Eye (tissue), 1 donor: ENCODE measurements at places on chromosomes 4 and X.

DNA sequence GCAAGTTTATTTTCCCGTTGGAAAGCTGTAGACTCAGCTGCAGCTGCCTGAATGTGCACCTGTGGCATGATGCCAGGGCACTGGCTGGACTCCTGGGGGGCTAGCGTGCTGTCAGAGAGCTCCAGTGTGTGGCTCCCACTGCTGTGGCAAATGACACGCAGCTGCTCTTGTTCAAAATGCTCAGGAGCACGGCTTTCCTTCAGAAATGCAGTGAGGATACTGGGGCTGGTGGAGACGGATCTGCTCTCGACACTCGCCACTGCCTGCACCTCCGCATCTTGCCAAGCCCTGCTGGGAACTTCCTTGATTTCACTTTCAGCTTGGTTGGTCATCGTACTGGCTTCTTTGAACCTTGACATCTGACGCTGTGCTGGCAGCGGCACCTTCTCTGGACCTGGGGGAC is 58.7 kb downstream of the GPRIN3 start:
- no peak for DNase-seq

DNA sequence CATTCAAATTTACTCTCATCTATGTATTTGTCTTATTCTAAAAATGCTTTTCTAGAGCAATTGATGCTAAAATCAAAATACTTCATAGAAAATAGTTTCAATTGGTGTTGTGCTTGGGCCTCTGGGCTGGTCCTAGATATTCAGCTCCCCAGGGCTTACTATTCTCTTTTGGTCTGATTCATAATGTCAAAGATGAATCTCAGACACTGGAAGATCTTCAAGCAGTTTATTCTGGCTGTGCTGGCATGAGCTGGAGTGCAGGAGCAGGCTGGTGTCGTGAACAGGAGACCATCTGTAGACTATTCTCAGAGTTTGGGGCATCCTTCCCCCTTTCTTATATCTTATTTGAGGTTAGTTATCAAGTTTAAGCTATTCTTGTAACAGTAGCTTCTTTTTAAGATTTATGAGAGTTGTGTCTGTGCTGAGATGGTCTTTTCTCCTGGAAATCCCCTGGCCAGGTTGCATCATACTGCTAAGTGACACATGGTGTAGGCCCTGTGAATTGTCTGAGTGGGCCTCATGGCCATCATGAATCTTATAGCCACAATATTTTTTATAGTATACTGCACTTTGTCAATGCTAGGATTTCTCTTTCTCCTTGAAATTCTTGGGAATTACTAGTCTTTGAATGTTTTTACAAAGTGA is 1624.0 kb upstream of the IGFBP7 start:
- DNase-seq, result no peak

DNA sequence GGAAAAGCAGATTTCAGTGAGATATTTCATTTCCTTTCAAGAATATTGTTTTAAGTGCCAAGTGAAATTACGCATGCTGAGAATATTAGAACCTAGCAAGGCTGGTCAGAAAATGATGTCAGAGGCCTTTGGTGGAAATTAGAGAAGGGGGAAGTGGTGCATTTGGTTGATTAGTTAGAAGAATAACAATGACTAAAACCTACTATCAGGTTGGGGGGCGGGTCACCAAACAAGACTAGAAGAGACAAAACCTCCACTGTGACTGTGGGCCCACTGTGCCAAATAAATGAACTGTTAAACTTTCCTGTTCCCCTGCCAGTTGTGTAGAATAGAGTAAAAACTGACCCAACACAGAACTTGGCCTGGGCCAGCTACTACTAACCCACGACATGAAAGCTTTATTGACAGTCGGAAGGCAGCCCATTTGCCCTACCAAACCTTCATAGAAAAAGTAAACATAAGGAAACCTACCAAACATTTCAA is 2.9 kb downstream of the RAPGEF2 start:
- DNase-seq, result no peak

GRCh38 chr4:86092684-86093083 is 267.2 kb downstream of the MAPK10 start:
- DNase-seq, result no peak
